NCI-H2171 (cell line): ENCODE measurements at places on chromosomes 7 and 10.

DNA sequence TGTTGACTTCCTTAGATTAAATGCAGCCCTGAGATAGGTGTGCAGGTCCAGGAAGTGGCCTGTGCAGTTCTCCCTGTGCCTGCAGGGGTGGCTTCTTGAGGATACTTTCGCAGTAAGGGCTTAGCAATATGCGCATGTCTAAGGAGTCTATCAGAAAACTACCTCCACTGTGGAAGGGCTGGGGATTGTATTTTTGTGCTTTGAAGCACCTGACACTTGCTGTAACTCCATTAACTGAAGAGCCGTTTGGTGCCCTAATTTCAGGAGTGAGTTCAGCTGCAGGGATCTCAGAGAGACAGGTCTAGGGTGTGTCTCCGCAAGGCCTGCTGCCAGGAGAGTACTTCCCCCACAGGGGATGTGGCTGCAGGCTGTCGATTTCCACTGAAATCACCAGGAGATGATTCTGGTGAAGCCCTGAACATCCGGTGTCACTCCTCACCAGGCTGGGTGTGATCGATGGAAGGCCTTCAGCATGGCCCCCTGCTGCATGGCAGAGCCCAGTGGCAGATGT lies 35.5 kb downstream of the IKZF1 start:
- no peak for DNase-seq

DNA sequence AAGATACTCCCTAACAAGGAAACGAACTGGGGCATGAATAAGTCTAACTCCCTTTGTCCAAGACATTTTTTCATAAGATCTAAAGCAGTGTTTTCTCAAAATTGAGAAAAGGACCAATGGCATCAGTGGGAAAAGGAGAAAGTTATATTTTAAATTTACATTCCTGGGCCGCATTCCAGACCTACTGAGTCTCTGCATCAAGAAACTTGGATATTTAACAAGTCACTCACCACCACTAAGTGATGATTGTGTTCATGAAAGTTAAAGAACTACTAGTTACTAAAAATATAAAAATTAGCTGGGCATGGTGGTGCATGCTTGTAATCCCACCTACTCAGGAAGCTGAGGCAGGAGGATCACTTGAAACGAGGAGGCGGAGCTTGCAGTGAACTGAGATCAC lies 149.6 kb upstream of the MEOX2 start:
- DNase-seq, result no peak

DNA sequence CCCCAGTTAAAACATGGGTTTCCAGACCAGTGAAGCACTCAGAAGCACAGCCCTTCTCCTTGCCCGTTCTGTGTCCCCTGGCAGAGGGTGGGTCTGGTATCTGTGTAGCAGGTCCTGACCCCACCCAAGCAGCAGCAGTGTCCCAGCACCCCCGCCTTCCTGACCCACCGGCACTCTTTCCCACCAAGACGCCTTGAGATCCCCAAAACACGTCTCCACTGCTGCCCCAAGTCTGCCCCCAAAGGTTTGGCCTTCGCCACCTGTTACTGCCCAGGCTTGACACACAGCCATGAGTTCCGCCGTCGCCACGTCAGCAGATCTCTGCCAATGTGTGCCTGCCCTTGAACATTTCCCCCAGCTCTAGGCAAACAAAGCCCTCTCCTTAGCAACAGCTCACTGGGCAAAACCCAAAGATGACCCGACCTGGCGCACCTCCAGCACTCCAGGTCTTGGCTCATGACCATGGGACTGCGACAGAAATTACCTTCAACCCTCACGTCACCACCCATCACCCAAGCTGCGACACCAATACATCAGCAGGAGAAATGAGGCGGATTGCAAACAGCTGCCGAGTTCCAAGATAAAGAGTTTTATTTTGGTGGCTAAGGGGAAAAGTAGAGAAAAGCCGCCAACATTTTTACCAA lies 75.6 kb downstream of the CTBP2 start:
- no peak for DNase-seq

GRCh38 chr7:70949862-70950261 lies 182.1 kb upstream of the GALNT17 start:
- no peak for DNase-seq

- no peak for DNase-seq
Observed at GRCh38 chr7:99132595-99133321, 11.2 kb downstream of the SMURF1 start.

GRCh38 chr10:77715088-77715487 lies 77.5 kb upstream of the KCNMA1 start:
- no peak for DNase-seq

- no peak for DNase-seq
Observed at GRCh38 chr7:100152937-100153666, 4.4 kb downstream of the LAMTOR4 start.

DNA sequence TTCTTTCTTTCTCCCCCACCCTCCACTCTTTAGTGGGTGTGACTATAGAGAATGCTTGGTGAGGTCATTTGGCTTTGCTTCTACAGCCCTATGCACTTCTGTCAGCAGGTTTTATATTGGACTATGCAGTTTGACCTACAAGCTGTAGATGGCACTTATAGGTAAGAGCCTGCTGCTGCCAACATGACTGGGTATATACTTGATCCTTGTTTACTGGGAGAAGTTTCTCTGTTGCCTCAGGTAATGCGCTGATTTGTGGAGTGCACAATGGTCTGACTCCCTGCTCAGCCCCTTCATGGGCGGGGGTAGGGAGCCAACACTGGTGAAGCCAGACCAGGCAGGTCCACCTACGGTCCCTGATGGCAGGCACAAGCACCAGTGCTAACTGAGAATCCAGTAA lies 33.7 kb upstream of the C7orf33 start:
- DNase-seq, result no peak
